Activated CD4-positive, CD25-positive, alpha-beta regulatory T cell treated with anti-CD3 and anti-CD28 coated beads, Interleukin-2, amount 50 U/mL, for 16 hours (primary cell): ENCODE measurements at places on chromosomes 1 and 21.

DNA sequence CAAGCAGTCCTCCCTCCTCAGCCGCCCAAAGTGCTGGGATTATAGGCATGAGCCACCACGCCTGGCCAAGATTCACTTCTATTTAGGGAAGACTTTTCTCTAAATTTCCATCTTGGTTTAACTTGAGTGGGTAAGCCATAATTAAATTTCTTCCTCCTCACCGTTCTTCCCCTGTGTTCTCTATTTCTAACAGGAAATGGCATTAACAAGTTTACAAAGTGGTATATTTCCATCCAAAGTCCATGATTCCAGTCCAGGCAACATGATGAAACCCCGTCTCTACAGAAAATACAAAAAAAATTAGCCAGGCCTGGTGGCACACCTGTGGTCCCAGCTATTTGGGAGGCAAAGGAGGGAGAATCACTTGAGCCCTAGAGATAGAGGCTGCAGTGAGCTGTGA lies 92.1 kb downstream of the ZFYVE9 start:
- DNase-seq: no peak

DNA sequence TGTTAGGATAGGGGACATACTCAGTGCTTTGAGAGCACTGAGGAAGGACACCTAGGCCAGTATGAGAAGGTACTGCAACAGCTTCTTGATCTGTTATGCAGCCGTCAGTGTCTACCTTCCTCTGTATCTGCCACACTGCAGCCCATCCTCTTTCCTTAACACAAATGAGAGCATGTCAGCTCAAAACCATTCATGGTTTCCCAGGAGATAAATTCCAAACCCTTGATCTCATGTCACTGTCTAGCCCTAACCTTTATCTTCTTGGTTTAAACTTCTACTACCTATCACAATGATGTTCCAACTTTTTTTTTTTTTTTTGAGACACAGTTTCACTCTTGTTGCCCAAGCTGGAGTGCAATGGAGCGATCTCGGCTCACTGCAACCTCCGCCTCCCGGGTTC lies 1.4 kb downstream of the ZMYND12 start:
- no peak for DNase-seq

GRCh38 chr21:45991606-45992300 lies 10.2 kb downstream of the COL6A1 start:
- no peak for DNase-seq

DNA sequence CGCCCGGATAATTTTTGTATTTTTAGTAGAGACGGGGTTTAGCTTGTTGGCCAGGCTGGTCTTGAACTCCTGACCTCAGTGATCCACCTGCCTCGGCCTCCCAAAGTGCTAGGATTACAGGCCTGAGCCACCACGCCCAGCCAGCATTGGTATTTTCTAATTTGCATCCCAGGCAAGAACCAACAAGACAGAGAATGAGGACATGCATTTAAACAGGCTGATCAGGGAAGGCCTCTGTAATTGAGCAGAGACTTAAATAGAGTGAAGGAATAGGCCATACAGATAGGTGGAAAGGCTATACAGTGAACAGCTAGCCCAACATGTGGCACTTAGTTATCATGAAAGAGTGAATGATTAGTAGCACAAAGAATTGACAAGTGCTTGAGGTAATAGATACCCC lies 230.4 kb downstream of the SLC35F3 start:
- no peak for DNase-seq

DNA sequence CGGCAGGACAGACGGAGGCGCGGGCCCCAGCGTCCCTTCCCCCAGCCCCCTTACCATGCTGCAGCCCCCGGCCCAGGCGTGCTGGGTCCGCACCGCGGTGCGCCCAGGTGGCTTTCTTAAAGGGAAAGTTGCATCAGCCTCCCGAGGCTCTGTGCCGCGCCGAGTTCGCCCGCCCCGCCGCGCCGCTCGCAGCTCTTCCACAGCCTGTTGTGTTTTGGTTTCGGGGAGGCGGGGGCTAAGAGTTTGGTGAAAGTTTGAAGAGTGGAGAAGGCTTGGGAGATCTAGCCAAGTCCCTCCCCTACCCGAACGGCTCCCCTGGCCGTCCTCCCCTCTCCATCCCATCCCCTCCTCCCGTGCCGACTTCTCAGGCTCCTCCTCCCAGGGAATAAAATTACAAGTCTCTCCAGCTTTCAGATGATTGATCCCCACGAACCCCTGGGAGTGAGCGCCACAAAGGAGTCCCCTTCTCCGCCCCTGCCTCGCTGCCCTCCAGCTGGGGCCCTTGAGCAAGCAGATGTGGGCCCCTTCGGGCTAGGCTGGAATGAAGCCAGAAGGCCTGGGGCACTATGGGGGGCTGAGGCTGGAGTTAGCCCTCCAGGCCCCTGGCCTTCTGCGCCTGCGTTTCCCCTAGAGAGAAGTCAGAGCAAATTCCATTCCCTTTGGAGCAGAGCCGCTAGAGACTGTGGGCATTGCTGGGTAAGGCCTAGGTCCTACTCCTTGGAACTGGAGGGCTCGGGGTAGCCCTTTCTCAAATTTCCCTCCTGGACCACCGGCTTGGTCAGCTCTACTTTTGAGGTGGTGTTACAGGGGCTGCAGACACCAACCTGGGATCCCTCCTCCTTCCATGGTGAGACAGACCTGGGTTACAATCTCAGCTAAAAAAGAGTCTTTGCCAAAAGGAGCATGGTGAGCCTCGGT lies at the start of gene SLC6A9:
SLC6A9 (minus strand) TSS at position 211 of the 918 bp plus-strand sequence. CDS start 7,185 bp downstream, outside the sequence.
- DNase-seq: peak; percentile 21

GRCh38 chr1:155695072-155695471 lies 6.2 kb downstream of the DAP3 start:
- no peak for DNase-seq

DNA sequence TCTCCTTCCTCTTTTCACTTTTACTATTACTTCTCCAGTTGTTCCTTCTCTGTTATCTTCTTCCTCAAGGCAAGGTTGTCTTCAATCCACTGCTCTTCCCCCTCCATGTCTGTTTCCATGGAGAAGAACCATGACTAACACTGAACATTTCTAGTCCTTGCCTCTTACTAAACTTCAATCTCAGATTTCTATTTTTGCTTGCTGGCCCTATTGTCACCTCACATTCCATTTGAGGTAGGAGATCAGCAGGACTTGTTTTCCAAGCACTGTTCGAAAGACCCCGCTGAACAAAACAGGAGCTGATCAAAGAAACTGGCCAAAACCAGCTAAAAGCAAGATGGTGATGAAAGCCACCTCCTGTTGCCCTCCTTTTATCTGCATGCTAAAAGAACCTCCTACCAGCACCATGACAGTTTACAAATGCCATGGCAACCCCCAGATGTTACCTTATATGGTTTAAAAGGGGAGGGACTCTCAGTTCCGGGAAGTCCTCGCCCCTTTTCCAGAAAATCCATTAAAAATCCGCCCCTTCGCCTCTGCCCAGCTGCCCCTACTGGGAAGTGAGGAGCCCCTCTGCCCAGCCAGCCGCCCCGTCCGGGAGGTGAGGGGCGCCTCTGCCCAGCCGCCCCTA lies 22.6 kb downstream of the GON4L start:
- no peak for DNase-seq

DNA sequence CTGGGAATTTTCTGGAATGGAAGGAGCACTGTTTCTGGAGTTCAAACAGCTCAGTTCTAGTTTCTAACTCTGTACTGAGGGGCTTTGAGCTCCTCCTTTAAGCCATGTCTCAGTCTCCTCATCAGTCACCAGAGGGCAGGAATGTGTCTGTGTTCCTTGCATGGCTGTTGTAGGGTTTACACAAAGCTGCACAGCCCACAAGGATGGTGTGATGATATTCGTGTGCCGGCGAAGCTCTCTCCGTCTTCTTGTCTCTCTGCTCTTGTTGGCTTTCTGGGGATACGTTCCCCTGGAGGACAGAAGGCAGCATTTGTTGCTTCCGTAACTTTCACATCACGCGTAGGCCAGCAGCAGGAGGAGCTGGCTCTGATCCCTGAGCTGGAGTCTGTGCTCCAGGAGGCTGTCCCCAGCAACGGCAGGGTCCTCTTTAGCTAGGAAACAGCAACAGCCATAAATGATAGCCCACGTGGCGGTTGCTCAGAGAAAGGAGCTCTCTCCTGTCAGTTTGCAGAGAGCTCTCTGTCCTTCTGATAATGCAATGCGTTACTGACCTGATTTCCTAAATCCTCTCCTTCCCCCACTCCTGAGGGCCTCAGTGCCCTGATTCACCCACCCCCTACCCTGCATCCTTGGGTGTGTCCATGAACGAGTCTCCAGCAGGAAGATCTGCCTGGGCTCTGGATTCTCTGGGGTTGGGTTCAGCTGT lies 189.2 kb upstream of the VAMP3 start:
- DNase-seq: no peak

DNA sequence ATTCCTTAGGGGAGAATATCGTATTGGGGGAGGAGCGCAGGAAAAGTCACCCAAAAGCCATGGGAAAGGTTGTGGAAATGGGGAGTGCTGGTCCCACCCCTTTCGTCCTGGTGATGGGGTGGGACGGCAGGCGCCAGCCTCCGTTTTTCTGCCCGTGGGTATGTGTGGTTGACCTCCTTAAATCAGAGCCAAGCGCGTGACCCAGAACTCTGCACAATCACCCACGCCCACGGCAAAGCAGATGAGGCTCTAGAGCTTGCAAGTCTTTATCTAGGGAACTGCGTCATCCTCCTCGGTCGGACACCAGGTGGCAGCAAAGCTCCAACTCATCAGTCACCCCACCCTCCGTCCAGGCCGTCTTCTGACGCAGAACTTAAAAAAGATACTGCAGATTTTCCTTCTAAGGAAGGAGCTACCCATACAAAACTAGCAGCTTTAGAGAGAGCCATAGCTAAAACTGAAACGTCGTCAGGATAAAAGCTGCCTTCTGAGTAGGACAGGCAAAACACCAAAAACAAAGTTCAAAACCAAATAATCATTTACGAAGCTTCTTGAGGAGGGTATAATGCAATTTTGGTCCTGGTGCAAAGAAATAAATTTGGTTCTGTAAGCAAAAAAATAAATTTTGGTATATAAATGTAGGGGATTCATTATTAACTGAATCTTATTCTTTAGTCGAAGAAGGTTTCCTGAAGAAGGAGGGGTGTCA lies 62.0 kb downstream of the TBX19 start:
- DNase-seq: peak; percentile 70

DNA sequence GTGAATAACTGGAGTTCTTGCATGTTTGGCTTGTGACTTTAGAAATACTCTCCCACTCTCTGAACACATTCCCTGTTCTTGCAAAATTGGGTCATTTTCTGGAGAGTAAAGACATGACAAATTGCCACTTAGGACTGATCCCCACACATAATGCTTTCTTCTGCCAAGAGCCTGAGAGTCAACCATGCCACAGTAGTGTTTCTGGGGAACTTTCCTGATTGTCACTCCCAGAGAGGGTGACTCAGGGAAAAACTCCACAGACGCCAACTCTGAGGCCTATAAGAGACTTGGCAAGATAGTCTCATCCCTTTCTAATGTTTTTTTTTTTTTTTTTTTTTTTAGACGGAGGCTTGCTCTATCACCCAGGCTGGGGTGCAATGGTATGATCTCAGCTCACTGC lies 157.8 kb downstream of the ATG4C start:
- DNase-seq: no peak

- DNase-seq: no peak
Observed at GRCh38 chr21:39327727-39328126, 14.3 kb upstream of the BRWD1 start.

GRCh38 chr1:82540006-82540405 lies 739.3 kb downstream of the ADGRL2 start:
- DNase-seq: no peak

- no peak for DNase-seq
Observed at GRCh38 chr21:35284199-35284598, 235.1 kb upstream of the RUNX1 start.

- no peak for DNase-seq
Observed at GRCh38 chr1:89822999-89823628, 2.3 kb downstream of the LRRC8D start.

DNA sequence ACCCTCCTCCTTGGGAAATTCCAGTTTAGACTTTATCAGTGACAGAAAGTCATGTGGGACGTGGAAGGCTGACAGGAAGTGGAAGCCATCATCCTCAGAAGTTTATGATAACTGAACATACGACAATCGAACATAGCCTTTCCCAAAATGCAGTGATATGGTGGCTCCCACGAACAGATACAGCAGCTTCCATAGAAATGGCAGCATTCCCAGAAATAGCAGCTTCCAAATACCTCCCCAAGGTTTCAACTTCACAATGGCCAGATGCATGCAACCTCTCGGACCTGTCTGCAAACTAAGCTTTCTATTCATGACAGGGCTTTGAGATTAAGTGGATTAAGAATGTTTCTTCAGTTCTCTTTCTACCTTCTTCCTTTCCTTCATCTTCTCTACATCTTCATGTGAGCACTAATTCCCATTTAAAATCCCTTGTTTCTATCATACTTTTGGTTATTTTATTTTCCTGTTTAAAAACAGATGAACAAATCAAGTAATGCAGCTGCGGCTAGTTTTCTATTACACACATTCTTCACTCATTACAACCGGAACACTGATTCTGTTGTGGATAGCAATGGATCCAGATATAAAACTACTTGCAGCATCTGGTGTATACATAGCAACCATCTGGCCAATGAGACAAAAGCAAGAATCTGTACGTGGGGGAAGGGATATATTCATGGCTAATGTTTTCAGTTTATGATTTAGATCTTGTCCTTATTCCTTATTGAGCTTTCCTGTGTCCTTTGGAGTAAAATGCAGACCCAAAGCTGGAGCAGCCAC lies 304.8 kb downstream of the BRINP3 start:
- DNase-seq: no peak

DNA sequence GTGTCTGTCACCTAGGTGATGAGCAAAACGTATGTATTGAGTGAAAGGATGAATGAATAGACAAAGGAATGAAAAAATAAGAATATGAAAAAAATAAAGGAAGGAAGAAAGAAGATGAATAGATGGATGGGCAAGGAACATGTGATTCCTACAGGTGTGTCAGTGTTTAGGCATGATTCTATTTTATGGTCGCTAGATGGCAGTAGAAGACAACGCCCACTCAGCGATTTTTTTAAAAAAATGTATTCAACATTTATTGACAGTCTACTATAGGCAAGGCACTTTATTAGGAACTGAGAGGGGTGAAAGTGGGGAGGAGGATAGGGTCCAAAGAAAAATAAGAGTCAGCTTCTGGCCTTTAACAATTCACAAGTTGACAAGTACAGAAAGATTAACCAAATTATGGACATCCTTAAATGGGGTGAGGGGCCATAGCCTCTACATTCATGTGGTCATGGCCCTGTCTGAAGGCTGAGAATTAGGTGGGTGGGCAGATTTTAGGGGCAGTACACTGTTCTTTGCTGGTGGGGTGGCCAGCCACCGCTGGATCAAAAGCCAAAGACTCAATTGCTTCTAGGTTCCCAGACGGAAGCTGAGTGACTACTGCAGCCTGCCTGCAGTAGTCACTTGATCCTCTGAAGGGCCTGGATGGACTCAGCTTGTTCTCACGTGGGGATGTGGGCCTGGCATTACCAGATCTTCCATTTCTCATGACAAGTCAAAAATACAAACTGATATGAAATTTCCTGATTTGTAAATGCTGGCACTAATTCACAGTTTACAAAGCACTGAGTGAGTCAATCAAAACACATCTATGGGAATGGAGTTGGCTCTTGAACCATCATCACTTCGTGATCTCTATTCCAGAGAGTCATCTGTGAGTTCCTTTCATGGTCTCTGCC lies 83.9 kb downstream of the FASLG start:
- no peak for DNase-seq

DNA sequence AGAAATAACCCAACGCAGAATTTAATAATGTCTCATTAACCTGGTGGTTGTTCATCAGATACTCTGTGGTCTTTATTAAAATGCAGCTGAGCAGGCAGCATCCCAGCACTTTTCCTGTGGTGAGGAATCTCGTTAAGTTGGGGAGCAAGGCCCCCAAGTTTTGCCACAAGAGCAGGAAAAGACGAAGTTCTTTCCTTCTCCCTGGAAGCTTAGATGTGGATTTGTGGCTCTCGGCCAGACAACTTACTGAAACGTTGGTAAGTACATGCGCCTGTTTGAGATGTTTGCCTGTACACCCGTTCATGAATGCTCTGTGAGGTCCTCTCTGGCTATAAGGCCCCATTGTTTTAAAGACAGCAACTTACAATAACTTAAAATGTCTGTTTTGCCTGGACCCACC lies 34.3 kb upstream of the PDE9A start:
- no peak for DNase-seq
